ENCODE measurements at places on chromosomes 16 and 17.

DNA sequence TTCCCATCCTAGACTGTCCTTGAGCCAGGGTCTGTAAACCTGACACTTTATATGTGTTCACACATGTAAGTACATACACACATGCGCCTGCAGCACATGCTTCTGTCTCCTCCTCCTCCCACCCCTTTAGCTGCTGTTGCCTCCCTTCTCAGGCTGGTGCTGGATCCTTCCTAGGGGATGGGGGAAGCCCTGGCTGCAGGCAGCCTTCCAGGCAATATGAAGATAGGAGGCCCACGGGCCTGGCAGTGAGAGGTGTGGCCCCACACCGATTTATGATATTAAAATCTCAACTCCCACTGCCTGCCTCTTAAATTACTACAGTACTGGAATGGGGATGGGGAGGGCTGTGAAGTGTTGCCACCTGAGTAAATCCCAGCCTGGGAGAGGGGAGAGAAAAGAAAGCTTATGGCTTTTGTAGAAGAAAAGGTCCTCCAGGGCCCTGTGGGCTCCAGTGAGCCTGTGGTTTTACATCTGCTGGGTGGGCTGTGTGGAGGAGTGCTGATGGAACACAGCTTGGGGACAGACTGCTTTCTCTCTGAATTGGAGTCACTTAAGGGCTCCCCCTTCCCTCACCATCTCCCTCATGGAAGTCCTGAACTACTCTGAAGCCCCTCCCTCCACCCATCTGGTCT lies 990 bp upstream of the WNK4 start:
- DNase-seq = no peak

DNA sequence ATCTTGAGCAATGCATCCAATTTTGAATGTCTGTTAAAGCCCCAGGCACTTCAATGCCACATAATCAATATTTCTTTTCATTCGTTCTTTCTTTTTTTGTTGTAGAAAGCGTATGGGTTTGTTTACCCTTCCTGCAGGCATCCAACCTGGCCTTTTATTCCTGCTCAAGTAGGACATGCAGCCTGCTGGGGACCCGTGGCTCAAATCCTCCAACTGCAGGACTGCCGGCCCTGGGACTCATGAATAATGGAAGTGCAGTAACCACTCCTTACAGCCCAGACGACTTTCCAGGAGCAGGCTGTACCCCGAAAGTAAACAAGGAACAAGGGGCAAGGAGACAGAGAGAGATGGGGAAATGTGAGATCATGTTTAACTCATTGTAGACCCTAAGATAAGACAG lies 126.4 kb downstream of the SALL1 start:
- DNase-seq = no peak

DNA sequence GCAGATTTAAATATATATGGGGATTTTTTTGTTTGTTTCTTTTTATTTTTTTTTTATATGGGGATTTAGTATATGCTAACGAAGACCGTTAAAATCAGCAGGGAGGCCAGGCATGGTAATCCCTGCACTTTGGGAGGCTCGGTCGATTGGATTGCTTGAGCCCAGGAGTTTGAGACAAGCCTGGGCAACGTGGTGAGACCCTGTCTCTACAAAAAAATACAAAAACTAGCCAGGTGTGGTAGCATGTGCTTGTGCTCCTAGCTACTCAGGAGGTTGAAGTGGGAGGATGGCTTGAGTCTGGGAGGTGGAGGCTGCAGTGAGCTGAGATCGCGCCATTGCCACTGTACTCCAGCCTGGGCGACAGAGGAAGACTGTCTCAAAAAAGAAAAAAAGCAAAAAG lies 22.3 kb upstream of the MEIOC start:
- DNase-seq = no peak

DNA sequence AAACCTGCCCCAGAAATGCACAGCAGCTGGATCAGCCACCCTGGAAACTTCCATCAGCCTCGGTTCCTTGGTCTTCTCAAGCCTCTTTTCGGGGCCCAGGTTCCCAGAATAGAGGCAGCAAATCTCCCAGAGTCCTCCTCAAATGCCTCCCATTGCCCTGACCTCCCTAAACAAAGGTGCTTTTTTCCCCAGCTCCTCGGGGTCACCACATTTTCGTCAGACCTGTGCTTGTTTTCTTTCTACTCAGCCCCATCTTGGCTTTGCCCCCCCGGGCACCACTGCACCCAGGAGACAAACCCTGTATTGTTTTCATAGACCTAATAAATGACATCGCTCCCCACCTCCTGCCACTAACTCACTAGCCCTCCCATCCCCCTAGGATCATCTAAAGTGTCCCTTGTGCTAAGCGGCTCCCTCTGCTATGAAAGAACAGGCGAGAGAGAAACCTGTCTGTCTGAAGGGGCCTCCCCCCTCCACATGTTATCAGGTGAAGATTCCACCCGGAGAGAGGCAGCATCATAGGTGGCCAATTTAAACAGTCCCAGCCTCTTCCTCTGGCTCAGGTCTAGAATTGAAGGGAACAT lies 451.1 kb downstream of the SOX9 start:
- DNase-seq = no peak

DNA sequence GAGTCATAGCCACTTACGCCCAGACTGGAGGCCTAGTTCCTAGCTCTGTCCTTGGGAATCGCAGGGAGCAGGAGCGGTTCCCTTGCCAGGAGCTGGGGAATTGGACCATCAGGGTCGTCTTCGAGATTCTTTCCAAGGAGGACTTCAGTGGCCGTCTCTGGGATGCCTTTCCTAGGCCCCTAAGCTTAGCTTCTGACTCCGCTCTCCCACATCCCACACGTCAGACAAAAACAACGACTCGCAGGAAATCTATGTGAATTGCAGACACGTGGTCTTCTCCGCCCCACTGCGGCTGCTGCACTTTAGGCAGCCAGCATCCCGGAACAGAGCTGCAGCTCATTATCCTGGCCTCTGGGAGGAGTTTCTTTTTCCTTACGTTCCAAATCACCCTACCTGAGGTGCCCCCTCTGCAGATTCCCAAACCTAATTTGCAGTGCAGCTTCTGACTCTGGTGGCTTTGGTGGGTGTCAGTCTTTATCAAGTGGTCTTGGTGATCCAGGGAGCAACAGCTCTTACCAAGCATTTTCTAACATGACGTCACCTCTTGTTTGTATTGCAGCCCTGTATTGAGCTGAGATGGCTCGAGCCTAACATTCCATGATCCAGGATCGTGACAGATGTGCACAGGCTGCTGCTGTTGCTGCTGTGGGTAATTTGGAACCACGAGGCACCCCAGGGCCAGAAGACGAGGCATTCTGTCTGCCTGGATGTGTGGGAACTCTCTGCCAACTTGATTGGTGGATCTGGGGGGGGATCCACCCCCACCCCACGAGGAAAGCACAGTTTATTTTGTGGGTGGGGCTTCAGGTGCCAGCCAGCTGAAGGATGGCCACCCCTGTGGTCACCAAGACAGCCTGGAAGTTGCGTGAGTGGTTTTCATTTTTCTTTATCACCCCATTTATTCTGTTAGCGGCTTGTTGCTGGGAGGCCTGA lies 1.1 kb downstream of the KATNB1 start:
- DNase-seq = peak; percentile 58

DNA sequence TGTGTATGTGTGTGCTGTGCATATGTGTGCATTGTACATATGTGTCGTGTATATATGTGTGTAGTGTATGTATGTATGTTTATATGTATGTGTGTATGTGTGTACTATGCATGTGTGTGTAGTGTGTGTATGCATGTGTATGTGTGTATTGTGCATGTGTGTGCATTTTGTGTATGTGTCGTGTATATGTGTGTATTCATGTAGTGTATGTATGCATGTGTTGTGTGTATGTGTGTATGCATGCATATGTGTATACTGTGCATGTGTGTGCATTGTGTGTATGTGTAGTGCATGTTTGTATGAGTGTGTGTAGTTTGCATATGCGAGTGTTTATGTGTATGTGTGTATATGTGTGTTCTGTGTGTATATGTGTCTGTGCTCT lies 15.5 kb upstream of the CCL17 start:
- DNase-seq = no peak

DNA sequence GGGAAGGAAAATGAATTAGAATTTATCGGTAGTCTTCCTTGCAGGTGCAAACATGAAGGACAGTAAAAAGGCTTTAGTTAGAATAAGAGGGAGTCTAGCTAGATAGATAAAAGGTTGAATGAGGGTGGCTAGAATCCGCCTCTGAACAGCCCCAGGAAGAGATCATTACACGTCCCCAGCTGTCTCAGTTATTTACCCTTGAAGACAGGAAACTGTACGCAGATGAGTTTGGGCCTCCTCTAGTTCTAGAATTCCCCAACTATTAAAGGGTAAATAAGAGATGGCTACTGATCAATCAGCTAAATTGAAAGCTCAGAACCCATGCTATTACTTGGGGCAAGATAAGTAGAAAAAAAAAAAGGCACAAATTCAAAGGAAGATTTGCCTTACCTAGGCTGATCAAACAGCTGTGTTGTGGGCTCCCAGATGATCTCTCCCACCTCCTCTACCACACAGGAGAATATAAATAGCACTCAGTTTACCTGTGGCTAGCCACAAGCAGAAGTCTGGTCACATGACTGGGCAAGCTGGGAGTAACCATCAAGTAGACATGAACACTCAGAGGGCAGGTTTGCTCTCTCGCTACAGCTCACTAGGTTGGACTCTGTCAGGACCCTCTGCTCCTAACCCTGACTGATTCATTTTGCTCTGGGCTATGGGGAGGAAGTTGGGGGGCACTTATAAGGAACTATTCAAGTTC lies 17.0 kb downstream of the FAM117A start:
- no peak for DNase-seq

GRCh38 chr16:2042986-2043666 lies 4.5 kb downstream of the NTHL1 start:
- no peak for DNase-seq

DNA sequence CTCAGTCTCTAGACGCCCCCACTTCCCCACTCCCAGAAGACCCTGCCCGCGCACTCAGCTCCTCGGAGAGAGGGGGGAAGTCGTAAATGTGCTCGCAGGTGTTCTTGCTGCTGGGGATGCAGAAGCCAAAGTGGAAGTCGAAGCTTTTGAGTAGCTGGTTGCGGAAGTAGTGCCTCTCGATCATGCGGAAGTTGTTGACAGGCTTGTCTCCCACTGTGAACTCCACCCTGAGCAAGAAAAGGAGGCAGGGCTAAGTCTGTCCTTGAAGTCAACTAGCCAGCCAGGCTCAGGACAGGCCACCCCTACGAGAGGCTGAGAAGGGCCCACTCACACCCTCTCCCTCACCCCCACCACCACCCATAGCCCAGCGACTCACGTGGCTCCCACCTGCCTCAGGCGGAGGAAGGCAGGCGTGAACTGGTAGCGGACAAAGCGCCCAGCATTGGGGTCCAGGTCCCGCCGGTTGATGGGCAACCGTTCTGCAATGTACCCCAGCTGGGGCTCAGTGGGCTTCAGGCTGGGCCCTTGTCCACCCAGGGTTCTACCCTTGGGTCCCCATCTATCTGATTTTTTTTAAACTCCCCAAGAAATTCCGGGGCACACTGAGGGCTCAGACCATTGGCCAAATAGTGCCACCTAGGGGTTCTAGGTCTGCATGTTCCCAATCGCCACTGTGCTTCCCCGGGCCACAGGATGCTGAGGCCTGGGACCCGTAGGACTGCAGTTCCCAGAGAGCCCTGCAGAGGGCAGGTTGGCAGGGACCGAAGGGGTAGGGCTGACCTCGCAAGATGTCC lies 4.6 kb downstream of the UNC119 start:
- DNase-seq = peak; percentile 54

GRCh38 chr16:739560-740458 lies 988 bp downstream of the CIAO3 start:
- DNase-seq = no peak

DNA sequence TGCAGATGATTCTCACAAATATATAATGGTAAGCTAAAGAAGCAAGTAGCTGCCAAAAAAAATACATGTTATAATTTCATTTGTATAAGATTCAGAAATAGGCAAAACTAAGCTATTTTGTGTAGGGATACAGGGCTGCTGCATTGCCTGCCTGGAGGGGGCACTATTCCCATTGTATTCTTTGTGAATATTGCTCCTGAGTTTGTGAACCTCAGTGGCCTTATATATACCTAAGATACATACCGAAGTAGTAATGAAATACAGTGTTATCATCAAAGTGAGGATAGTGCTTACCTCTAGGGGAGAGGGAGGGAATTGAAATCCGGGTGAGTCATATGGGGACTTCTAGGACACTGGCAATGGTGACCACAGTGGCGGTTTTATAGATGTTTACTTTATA lies 53.5 kb downstream of the C17orf58 start:
- no peak for DNase-seq

DNA sequence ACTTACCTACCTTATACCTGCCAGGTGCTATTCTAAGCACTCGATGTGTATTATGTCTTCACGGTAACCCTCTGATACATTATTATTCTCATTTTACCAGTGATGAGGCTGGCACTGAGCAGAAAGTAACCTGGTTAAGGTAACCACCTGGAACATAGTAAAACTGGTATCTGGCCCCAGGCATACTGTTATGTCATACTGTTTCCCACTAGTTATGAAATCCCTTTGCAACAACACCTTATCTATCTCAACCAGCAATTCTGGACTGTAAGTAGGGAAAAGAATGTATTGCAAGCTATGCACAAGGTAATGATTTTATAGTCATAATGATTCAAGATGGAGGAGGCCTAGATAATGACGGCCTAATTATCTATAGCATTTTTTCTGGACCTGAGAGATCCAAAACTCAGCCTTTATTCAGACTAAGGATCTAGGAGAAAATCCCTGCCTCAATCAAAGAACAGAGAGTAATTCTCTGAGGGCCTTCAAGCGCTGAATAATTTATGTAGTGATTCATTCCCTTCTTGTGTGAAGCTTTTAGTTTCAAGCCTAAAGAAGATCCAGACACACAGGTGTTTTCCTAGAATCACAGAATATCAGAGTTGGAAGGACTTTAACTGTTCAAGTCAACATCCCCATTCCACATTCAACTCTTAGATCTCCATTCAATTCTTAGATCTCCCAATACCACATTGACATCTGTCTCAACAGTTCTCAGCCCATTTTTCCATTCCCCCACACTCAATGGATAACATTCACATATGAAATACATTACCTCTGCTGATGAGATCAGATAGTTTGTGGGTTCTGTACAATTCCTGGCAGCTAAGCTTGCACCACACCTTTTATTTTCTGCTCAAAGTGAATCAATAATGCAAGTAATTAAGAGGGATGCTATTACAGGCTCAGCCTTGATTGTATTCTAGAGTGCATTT lies 14.9 kb upstream of the MMD start:
- DNase-seq = no peak
